ENCODE measurements at places on chromosomes 5 and 9. TPM values are rescaled to one million over a fixed set of nuclear protein-coding genes. Genes with fewer than 3 reads are reported as not detected.

DNA sequence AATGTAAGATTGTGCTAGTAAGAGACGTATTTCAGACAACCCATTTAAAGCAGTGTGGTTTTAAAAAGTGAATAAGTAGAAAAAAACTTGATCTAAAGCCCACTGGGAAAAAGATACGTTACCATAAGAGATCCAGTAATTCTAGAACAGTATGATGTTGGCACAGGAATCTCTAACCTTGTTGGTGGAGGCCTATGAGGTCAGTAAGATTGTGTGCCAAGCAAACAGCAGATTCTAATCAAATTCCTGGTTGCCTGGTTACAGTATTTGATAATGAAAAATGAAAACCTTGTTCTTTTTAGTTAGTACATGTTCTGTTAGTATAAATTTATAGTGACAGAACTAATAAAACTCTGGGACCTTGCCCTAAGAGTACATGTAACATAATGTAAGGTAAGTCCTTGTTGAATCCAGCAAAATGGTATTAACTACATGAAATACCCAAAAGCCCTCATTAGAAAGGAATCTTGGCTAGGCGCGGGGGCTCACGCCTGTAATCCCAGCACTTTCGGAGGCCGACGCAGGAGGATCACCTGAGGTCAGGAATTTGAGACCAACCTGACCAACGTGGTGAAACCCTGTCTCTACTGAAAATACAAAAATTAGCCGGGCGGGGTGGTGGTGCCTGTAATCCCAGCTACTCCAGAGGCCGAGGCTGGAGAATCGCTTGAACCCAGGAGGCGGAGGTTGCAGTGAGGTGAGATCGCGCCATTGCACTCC, 33.2 kb upstream of the DMXL1 start:
- DNase-seq = no peak
- H3K27me3 ChIP-seq = no peaks in the 10 kb centered on the region
- H3K36me3 ChIP-seq = no peaks in the 10 kb centered on the region

- no peak overlapping the region for H3K4me3 ChIP-seq
- DNase-seq = peak; percentile 18
- H3K4me1 ChIP-seq = peaks cover 9% of the 10 kb centered on the region
- no peak overlapping the region for H3K27ac ChIP-seq
Observed at GRCh38 chr5:125526966-125527365, 780.5 kb upstream of the ZNF608 start.

DNA sequence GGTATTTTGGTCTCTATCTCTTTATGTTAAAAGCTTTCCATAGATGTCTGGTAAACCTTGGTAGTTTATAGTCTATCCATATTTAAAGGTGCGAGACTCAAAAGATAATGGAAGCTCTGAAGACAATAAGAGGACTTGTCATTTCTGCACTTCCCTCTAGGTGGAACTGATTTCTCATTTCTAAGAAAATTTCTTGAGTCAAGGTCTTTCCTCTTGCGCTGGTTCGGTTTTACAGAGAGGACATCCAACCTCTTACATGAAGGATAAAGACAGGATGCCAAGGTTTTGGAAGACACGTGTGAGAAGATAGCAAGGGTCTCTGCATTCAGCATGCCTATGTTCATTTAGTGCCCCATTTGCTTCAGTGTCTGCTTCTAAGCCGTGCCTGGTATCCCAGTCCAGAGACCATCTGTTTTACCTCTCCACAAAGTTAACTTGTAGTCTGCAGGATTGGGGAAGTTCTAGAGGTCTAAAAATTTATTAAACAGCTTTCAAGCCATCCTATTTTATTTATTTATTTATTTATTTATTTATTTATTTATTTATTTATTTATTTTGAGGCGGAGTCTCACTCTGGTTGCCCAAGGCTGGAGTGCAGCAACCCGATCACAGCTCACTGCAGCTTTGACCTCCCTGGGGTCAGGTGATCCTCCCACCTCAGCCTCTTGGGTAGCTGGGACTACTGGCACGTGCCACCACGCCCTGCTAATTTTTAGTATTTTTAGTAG, 41.6 kb downstream of the KIAA1191 start:
- no peak overlapping the region for H3K4me3 ChIP-seq
- no peak for DNase-seq
- H3K27me3 ChIP-seq = no peaks in the 10 kb centered on the region
- no peaks in the 10 kb centered on the region for H3K4me1 ChIP-seq

DNA sequence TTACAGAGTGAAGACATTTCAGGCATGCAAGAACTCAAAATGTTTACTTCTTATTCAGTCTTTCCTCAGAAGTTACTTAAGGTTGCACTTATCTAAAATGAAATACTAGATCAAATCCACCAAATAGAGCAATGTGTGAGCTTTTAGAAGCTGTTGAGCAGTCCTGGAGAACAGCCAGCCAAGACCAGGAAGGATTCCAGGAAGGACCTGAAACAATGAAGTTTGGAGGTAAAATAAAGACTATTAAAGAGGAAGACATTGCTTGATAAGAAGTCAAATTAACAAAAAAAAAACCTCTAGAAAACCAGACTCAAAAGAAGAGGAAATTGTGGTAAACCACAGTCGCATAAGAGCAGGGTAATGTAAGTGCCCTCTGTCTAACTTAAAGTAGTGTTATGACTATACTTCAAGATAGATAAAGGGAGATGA, 156.2 kb upstream of the S1PR3 start:
- no peak for DNase-seq
- H3K27ac ChIP-seq = peak overlapping the region; percentile 34
- no peaks in the 10 kb centered on the region for H3K36me3 ChIP-seq
- H3K4me1 ChIP-seq = peaks cover 33% of the 10 kb centered on the region
- no peaks in the 10 kb centered on the region for H3K27me3 ChIP-seq
- H3K4me3 ChIP-seq = no peak overlapping the region

- DNase-seq = no peak
- no peak overlapping the region for H3K27ac ChIP-seq
- H3K4me1 ChIP-seq = no peaks in the 10 kb centered on the region
- no peak overlapping the region for H3K4me3 ChIP-seq
- no peaks in the 10 kb centered on the region for H3K27me3 ChIP-seq
- H3K36me3 ChIP-seq = no peaks in the 10 kb centered on the region
Observed at GRCh38 chr5:21173526-21173925, 1185.5 kb upstream of the CDH18 start.

DNA sequence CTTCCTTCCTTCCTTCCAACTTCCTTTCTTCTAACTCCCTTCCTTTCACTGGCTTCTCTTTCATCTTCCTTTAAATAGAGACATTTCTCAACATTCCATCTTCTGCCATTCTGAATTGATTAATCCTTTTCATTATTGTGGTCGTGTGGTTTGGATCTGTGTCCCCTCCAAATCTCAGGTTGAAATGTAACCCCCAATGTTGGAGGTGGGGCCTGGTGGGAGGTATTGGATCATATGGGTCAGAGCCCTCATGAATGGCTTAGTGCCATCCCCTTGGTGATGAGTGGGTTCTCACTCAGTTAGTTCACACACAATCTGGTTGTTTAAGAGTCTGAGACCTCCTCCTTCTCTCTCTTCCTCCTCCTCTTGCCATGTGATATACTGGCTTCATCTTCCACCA, 130.9 kb upstream of the SV2C start:
- DNase-seq = no peak
- no peak overlapping the region for H3K27ac ChIP-seq
- no peaks in the 10 kb centered on the region for H3K4me1 ChIP-seq
- no peaks in the 10 kb centered on the region for H3K36me3 ChIP-seq
- H3K27me3 ChIP-seq = no peaks in the 10 kb centered on the region
- no peak overlapping the region for H3K4me3 ChIP-seq

GRCh38 chr9:95509851-95510708, 6.7 kb downstream of the PTCH1 start:
- H3K4me3 ChIP-seq = peak overlapping the region; percentile 96
- H3K4me1 ChIP-seq = peaks cover 59% of the 10 kb centered on the region
- H3K27me3 ChIP-seq = no peaks in the 10 kb centered on the region
- H3K36me3 ChIP-seq = no peaks in the 10 kb centered on the region
- H3K27ac ChIP-seq = peak overlapping the region; percentile 99

- no peak overlapping the region for H3K4me3 ChIP-seq
- H3K4me1 ChIP-seq = peaks cover 78% of the 10 kb centered on the region
- no peak overlapping the region for H3K27ac ChIP-seq
- H3K36me3 ChIP-seq = peaks cover 7% of the 10 kb centered on the region
Observed at GRCh38 chr5:36950586-36951457, 74.3 kb downstream of the NIPBL start.

DNA sequence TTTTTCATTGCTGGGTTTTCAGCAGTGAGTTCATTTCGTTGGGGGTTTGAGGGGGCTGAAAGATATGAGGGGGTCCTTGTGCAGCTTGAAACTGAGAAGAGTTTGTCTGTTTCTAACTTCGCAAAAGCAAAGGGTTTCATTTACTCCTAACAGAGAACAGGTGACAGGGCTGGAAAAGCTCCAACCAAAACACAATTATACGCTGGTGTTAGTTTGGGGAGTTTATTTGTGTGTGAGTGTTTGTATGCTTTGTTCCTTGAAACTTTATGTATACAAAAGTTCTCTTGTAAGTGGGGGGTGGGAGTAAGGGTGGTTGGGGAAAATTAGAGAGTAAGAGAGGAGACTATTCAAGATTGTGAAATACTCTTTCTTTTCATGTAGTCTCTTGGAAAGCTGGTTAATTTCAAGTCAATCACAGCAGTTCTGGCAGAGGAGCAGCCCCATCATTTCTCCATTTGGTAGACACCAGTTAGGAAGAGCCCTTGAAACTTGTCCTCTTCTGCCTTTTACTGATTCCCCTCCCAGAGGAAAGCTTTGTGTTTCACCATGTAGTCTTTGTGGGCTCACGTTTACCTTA, 881 bp downstream of the TNFAIP8 start:
- H3K36me3 ChIP-seq = no peaks in the 10 kb centered on the region
- DNase-seq = no peak
- peaks cover 59% of the 10 kb centered on the region for H3K4me1 ChIP-seq
- H3K27me3 ChIP-seq = no peaks in the 10 kb centered on the region

DNA sequence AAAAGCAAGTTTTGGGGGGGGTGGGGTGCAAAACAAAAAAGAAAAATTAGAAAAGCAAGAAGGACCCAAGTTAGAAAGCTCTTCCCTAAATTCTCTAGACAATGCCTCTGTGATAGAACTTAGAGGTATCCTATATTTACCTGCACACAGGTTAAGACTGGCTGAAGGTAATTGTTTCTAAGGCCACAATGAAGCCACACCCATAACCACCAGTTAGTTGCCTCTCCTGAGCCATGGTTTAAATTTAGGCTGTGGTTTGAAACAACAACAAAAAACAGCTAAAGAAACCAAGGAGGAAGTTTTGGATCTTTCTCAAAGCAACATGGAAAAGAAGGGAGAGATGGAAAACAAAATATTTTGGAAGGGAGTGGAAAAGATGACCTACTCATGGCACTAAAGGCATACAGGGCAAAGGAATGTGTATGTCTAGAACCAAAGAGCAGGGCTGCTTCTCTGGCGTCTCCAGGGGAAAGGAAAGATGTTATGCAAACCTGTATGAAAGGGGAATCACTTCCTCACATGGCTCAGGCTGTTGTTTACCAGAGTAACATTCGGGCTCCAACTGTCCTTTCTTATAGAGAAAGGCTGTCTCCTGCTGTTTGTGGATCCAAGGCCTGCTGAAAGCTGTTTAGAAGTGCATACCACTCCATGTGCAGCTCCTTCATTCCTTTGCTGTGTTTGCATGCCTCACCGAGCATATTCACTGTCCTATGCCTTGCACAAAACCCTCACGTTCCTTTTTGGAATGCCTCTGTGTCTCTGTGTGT, 408.9 kb upstream of the MPDZ start:
- no peaks in the 10 kb centered on the region for H3K27me3 ChIP-seq
- no peak overlapping the region for H3K4me3 ChIP-seq
- no peaks in the 10 kb centered on the region for H3K36me3 ChIP-seq

DNA sequence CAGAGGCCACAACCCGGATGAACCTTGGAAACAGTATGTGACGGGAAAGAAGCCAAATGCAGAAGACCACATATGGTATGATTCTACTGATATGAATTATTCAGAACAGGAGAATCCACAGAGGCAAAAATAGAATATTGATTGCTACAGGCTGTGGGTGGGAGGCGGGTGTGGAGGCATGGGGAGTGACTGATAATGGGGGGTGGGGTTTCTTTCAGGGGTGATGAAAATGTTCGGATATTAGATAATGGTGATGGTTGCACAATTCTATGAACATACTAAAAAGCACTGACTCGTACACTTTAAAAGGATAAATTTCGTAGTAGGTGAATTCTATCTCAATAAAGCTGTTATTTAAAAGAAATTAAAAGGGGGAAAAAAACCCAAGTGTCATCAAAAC, 10.7 kb downstream of the IL4 start:
- no peaks in the 10 kb centered on the region for H3K36me3 ChIP-seq
- H3K4me1 ChIP-seq = no peaks in the 10 kb centered on the region
- H3K4me3 ChIP-seq = no peak overlapping the region
- no peak for DNase-seq
- no peaks in the 10 kb centered on the region for H3K27me3 ChIP-seq

SLC36A2 gene
- total RNA-seq = 0.16 TPM

IL9 gene
- not detected for total RNA-seq

SPINK13 gene
- not detected for total RNA-seq

MOB3B gene
- total RNA-seq = 2.1 TPM

RNF180 gene
- 12.9 TPM for total RNA-seq

NTRK2 gene
- 3.8 TPM for total RNA-seq

NUTM2G gene
- total RNA-seq = not detected

SPINK4 gene
- total RNA-seq = not detected

PAEP gene
- not detected for total RNA-seq

PRDM9 gene
- total RNA-seq = not detected
